AML-193 (cell line): ENCODE measurements at places on chromosomes 4 and X.

- no peak for DNase-seq
Observed at GRCh38 chr4:113026556-113026955, 22.9 kb upstream of the ANK2 start.

DNA sequence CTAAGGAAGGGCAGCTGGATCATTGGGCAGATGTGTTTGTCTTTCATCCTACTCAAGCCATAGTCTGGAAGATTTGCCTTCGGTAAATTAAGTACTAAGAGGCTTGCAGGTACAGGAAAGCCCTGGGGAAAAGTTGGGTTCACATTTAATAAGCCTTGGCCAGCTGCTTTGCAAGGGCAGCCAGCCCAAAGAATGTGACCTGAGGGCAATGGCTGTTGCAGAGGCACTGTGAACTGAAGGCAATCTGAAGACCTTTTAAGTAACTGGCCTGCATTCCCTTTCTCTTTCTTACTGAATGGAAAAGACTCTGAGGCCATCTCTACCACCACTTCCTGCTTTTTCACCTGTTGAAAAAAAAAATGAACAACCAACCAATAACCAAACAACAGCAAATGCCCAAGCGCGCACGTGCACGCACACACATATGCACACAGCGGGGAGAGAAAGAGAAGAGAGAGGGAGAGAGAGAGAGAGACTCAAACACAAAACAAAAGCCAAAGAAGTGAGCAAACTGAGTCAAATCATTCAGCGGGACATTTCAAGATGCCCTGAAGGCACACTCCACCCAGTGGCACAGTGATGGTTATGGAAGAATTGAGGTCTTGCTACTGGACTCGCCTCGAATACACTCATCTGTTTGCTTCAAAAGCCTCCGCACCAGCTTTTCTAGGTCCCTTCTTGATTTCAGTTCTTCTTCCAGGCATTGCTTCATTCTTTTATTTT is 19.6 kb downstream of the CD40LG start:
- DNase-seq: no peak

- DNase-seq: peak; percentile 7
Observed at GRCh38 chr4:101187841-101188240, 159.5 kb downstream of the PPP3CA start.

DNA sequence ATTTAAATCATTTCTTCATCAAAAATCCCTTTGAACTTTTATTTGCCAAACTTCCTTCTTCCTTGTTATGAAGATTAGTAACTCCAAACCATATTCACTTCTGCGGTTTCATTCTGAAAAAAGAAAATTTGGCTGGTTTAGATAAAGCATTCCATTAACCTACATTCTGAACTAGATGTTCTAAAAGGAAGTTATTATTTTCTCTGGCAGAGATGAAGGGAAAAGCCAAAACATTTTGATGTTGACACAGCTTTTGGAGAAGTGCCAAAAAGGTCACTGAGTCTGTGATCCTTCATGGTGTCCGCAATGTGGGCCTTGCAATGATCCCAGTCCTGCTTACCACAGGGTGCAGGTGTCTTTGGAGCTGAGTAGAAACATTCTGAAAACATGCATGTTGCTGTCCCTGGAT is 36.0 kb downstream of the CXCL8 start:
- no peak for DNase-seq

DNA sequence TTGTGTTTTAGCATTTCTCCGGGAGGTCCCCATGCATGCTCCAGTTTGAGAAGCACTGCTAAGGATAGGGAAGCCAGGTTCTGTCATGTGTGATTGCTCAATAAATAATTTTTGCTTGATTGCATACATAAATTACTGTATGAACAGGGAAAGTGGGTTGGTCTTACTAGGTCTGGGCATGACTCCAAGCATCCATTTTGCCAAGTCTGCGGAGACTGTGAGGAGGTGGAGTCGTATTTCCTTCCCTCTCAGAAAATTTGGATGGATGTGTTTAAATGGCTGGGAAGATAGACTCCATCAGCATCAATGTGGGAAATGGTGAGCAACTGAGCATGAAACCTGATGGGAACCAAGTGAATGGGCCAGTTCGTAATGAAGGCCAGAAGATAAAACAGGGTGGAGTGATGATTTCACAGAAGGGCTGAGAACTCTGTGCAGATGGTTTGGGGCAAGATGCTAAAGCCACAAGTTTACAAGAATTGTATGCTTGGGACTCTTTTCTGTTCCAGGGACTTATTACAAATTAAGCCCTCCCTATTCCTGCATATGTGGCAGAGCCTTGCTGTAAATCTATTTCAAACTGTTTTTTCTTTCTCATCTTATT is 84.1 kb downstream of the NHS start:
- no peak for DNase-seq

- DNase-seq: no peak
Observed at GRCh38 chrX:123476611-123477219, 256.1 kb downstream of the THOC2 start.

GRCh38 chr4:140061194-140061593 is 92.8 kb downstream of the MAML3 start:
- DNase-seq: no peak

DNA sequence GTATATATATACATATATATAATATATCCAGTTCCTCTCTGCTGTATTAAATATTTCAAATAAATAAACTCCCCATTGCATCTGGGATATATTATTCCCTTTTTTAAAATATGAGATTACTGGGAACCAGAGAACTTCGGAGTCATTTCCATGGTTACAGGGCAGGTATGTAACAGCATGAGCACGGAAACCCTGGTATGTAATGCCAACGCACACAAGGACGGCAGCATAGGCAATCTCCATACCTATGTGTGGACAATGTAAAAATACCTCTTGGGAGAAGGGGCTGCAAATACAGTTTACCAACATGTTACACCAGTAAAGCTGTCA is 62.8 kb downstream of the NUDT10 start:
- DNase-seq: no peak

DNA sequence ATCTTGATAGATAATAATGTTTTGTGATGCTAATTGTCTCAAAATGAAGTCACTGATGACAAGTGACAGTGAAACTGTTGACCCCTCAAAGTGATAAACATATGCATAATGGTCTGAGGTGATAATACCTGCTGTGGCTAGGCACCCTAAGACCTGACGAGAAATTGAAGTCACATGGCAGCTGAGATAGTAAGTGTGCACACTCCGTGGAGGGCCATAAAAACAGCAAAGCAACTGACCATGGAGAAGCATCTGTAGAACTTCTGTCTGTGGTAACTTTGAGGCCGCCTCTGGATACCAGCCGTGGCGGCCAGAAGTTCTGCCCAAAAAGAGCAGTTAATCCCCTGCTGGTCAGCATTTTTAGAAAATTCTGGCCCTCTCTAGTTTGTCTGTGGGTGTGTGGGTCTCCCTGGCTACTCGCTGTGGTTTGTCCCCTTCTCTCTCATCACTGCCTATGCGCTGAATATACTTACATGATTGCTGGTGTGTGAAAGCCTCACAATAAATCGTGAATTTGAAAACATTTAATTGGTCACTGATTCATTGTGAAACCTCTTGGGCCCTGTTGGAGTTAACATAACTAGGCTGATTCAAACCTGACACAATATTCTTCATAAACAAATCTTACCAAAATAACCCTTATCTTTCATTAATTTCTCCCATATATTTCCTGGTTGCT is 50.6 kb downstream of the CCDC149 start:
- no peak for DNase-seq
